ENCODE measurements at places on chromosomes 11 and 22.
A peak's percentile ranks its signal among the peaks of the same experiment; 100 is the strongest.

- DNase-seq, result no peak
Measured at GRCh38 chr22:21026783-21027692, 5.3 kb downstream of the SLC7A4 start.

- no peak for DNase-seq
Measured at GRCh38 chr22:18970948-18971315, 34.8 kb upstream of the PRODH start.

GRCh38 chr22:35051791-35052190 is 14.2 kb upstream of the ISX start:
- no peak for DNase-seq

DNA sequence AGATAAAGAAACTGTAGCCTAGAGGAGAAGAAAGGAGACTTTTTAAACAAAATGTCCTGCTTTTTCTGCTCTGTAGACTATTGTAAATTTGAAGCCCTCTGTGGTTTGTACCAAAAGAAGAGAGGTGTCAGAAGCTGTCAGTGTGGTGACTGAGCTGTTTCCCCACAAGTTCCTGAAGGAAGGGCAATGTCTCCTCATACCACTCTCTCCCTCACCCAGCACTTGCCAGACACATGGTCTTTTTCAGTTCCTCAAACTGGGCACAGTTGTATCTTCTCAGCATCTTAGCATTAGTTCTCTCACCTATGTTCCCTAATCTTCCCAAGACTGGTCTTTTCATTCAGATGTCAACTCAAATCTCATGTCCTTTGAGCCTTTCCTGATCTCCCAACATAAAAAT is 4.3 kb downstream of the BCO2 start:
- DNase-seq, result no peak

DNA sequence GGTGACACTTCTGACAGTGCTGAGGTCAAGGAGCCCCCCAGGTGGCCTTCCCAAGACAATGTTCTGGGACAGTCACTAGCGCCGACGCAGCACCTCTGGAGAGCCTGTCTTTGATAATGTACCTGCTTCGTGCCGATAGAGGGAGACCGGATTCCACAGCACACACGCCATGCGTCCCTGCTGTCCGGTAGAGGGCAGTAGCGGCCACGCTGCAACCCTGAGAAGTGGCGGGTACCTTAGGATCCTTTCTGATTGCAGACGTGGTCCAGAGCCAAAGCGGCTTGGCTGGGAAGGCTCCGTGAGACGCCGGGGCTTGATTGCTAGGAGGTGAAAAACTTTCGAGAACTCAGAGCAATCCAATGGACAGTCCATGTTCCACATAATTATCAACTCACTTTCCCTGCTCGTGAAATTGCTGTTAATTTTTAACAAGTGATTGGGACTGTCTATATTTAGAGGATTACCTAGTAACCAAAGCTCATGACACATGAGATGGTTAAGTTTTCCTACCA is 11.4 kb upstream of the BARX2 start:
- DNase-seq, result peak; percentile 69

Measured in stimulated activated CD4-positive, alpha-beta T cell treated with anti-CD3 and anti-CD28 coated beads, Interleukin-12 subunit alpha, Interleukin-12 subunit beta, amount 100 ng/mL, for 4 hours (primary cell).